ENCODE measurements at places on chromosomes 3 and 15. TPM values are rescaled to one million over a fixed set of nuclear protein-coding genes. Genes with fewer than 3 reads are reported as not detected.
A peak's percentile ranks its signal among the peaks of the same experiment; 100 is the strongest.

- DNase-seq = no peak
Observed at GRCh38 chr15:53808058-53808706, 48.7 kb upstream of the WDR72 start.

- DNase-seq = no peak
Observed at GRCh38 chr3:107911337-107912000, 179.4 kb downstream of the CD47 start.

DNA sequence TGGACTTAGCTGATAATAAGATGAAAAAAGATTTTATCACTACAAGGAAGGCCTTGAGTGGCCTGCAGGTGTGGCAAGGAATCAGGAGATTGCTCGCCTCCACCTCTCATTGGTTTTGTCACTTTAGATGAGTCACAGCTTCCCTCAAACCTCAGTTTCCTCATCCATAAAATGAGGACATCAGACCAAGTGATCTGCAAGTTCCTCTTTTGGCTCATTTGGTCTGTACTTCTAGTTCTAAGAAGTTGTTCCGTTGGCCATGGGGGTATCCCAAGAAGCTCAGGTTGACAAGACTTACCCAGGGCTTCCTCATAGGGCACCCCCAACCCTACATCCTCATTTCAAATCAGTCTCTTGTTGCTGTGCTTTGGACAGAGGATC is 254.1 kb downstream of the UACA start:
- DNase-seq = no peak

DNA sequence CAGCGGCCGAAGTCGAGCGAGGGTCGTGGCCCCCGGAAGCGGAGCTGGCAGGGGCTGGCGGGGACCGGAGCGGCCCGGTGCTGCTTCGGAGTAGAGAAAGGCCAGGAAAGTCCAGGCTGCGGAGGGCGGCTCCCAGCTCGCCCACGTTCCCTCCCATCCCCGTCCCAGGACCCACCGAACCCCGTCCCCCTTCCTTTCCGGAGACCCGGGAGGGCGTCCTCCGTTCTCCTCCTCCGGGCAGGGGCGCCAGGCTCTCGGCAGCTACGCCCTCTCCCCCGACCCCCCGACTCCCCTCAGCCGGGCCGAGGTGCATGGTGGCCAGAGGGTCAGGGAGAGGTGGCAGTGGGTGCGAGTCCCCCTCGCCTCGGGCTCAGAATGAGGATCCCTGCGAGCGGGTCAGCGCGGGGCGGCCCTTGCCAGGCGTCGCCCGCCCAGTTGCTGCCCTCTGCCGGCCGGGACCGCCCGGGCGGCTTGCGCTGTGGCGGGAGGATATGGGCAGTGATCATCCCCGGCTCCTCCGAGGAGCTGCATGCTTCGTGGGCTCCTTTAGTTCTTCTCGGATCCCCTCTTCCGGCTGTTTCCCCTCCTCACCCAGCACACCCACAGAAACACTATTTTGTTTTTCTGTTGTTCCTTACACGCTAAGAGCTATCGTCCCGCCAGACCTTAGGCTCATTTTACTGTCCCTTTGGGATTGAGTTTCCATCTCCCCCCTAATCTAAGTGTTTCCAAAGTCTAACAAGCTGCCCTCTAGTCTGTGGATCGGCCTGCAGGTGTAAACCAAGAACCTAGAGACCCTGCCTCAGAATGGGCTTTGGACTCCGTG is 744 bp upstream of the ALDH1A2 start:
- no peak for DNase-seq

DNA sequence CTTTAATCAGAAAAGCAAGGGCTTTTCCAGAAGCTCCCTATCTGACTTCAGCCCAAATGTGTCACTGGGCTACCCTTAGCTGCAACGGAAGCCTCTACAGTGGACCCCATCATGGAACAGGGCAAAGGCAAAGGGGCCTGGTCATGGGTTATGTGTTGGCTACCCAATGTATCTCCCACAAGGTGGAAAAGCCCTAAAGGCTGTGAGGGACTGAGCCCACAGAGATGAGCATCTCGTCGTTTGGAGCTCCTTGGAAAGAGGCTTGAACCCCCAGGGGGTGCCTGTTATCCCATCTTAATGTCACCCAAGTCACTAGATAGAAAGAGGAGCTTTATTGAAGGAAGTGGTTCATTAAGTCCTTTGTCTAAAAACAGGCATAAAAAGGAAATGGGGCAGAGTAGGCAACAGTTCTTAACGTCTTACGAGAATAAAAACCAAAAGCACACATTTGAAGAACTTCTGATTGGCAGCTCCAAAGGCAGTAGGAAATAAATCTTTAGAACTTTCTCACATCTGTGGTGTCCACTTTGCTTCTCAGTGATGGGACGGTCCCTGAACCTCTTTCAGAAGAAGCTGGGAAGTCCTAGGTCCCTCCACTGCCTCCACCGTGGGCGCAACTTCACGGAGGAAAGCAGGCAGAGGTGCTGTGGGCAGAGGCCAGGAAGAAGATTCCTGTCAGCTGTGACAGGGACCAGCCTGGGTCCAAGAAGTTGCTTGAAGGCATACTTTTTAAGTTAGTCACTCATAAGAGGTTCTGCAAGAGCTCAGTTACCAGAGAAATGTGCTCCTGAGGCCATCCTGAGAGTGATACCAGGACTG is 93.7 kb downstream of the MYLK start:
- no peak for DNase-seq

DNA sequence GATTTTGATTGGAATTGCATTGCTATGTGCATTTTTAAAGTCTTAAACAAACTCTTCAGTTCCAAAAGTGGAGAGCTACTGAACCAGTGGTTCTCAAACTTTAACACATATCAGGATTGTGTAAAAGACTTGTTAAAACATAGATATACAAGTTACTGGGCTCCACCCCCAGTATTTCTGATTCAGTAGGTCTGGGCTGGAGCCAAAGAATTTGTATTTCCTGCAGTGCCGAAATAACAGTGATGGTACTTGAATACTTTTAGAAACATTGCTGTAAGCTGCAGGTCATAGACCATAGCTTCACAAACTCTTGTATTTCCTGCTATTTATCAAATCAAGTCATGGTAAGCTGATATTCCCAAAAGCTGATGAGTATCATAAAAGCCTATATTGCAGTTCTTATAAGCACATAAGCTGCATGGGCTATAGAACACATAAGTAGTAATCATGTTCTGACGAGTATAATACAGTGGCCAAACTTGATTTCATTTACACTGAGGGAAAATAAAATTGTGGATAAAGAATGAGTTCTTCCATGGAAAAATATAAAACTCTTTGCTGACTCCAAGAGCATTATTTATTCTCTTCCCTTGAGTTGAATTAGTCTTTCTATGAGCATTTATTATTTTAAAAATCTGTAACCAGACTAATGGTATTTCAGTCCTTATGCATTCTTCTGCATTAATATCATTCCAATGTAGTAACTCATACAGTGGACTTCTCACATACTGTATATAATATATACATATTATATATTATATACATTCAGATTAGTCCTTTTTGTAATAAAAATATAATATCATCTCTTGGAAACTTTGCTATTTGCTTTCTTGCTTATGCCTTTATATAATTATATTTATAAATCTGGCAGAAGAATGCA is 550.5 kb upstream of the AGTR1 start:
- DNase-seq = peak; percentile 16

Gene CTXND1
- polyA plus RNA-seq = not detected

Gene GOLGA6D
- not detected for polyA plus RNA-seq

Gene RBP2
- not detected for polyA plus RNA-seq

Measured in AG04450 (cell line).